ENCODE measurements at places on chromosomes 2 and 18.

DNA sequence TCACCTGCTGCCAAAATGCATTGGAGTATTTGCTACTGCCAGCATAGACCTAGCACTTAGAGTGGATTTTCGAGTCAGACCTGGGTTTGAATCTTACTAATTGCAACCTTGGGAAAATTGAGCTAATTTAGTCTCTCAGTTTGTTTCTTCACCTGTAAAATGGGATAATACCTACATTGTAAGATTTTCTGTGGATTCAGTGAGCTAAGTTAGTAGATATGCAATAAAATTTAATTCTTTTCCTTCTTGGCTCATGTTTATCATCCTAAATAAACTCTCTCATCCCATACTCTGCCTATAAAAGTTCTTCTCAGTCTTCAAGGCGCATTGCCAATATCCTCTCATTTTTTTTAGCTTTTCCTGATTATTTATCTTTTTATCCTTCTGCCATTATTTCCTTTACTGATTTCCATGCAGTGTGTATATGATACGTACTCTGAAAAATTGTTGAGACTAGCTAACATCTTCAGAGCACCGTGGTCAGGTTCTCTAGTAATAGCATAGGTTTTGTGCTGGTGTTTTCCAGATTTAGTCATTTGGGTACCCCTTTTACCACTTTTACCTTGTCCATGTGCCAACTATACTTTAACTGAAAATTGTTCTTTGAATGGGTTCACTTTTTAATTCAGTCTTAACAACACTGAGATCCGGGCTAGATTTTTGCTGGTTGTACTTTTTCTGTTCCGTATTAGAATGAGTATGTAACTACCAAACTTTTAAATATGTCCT, 7.3 kb downstream of the CEP192 start:
- no peak for DNase-seq

DNA sequence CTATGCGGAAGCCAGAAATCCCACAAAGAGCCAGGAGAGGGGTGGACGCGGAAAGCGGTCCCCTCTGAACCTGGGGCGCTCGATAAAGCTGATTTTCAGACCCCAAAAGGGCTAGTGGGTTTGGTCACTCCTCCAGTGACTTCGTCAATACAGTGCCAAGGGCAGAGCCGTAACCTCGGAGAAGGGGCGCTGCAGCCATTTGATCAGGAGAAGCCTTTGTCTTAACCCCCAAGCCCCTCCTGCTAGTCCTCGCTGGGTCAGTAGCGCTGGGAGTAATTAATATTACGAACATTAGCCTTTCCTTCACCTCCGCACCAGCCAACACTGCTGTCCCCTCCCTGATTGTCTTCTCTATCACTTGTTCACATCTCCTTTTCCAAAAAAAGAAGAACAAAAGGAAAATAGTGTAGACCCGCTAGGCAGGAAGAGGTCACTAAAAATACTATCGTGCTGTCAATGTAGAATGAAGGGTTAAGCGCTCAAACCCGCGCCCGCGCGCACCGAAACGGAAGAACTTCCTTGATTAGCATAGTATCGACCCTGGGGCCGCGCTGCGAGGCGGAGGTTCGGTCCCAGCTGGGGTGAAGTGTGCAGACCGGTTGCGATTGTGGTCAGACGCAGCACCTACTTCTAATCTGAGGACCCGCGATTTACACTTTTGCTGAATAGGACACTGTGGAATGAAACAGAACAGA, 63.2 kb upstream of the MAPRE2 start:
- DNase-seq, result peak; percentile 63

GRCh38 chr2:113760400-113760799, 4.0 kb upstream of the SLC35F5 start:
- no peak for DNase-seq

GRCh38 chr2:11983870-11984269, 237.4 kb downstream of the LPIN1 start:
- no peak for DNase-seq

DNA sequence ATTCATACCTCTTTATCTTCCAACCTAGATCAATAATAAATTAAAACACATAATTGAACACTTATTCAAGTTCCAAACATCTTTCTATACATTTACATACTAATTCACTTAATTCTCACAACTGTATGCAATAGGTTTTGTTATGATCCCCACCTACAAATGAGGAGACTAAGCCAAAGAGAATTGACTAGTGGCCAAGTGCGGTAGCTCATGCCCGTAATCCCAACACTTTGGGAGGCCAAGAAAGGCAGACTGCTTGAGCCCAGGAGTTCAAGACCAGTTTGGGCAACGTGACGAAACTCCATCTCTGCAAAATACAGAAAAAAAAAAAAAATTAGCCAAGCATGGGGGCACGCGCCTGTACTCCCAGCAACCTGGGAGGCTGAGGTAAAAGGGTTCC, 36.8 kb downstream of the KCNG3 start:
- DNase-seq, result no peak

- no peak for DNase-seq
These were observed 7.6 kb downstream of the ESPNL start for GRCh38 chr2:238107525-238108422.

DNA sequence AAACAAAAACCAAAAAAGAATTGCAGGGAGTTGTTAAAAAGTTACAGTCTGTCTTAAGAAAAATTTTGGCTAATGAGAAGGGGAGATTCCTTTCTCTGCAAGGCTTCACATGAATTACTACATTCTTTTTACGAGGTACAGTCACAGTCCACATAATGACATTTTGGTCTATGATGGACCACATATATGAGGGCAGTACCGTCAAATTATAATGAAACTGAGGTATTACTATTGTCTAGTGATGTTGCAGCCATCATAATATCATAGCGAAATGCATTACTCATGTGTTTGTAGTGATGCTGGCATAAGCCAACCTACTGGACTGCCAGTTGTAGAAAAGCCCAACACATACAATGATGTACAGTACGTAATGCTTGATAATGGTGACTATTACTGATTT, 12.5 kb downstream of the SERPINB7 start:
- no peak for DNase-seq

DNA sequence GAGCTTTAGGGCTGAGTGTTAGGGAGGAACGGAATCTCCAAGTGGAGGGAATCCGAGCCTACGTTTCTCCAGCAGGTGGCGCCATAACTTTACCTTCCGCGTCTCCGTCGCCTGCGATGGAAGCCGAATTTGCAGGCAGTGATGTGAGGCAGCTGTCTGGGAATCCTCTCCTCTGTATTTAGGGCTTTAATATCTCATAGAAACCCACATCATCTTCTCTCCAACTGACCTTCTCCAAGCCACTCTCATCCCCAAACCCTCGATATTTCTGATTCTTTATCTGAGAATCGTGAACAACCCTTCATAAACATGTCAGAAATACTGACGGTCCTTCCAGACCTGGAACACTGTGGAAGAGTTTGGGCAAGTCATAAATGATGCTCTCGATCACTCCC, 27.5 kb downstream of the SIX2 start:
- peak; percentile 74 for DNase-seq

DNA sequence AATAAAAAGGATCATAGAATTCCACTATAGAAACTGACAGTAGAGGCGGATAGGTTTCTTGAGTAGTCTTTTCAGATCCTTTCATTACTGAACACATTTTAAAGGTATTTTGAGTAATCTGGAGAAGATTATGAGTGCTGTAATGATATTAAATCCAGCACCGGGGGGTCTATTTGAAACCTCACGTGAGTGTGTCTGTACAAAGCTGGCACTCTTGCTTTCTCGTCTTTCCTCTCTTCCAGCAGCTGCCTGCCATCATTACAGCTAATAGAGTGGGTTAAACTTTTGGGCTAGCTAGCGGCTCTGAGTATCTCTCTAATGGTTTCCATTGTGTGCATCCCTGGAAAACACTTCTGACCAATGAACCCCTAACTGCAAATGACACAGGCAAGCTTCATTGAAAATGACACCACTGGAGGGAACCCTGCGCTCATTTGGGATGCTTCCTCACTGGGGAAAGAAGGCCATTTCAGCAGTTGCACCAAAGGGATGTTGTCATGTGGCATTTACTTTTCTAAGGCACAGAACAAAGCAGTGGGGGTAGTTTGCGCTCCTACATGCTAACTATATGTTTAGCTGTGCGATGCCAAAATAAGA, 101.0 kb downstream of the HRH4 start:
- DNase-seq, result no peak

DNA sequence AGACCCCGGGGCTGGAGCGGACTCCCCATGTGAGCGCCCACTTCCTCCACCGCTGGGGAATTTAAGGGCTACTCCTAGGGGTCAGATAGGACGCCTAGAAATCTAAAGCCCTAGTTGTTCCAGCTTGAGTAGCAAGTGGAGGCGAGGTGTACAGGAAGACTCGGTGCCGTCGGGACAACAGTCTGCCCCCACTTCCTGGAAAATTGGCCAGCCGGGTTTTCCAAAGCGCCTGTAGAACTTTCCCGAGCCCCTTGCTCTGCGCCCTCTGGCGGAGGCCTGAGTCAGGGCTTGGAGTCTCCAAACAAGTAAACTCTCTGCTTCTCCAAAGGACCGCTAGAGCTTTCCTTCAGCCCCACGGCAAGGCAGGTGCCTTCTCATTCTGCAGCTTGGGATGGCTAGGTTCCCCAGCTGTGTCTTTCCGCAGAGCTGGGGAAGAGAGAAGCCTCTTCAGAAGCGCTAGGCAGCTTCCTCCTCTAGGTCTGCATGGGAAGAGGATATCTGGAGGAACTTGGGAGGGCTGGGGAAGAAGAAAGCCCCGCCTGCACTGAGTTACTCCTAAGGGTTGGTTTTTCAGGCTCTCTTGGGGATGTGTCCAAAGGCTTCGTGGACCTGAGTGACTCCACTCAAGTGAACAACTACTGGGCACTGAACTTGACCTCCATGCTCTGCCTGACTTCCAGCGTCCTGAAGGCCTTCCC, 681 bp downstream of the SPR start:
- DNase-seq, result peak; percentile 69

GRCh38 chr2:14902953-14903352, 270.4 kb downstream of the LRATD1 start:
- DNase-seq, result no peak

DNA sequence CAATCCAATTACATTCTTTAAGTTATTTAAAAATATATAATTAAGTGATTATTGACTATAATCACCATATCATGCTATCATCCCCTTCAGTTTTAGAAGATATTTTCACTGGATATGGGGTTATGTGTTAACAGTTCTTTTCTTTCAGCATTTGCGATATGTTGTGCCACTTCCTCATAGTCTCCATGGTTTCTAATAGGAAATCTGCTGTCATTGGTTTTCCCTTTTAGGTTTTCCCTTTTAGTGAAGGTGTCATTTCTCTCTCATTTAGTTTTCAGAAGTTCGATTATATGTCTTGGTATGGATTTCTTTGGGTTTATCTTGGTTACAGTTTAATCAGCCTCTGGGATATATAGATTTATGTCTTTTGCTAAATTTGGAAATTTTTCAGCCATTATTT, 34.8 kb upstream of the EPG5 start:
- DNase-seq, result no peak

- no peak for DNase-seq
These were observed 39.8 kb upstream of the PCBP1 start for GRCh38 chr2:70047451-70047850.

GRCh38 chr2:186891185-186891621, 42.2 kb upstream of the ZSWIM2 start:
- no peak for DNase-seq

DNA sequence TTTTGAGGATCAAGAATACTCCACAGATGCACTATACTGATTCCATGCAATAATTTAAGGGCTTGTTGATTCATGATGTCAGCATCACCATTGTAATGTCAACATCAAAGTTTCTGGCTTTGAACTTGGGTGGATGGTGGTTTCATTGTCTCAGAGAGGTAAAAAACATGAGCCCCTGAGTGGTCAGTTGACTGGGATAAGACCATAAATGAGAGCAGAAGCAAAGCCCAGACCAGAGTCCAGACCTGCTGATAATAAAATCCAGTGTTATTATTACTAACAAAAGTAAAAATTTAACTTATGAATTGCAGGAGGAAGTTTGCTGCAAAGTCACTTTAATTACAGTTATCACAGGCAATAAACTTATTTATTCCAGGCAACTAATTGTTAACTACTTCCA, 358.2 kb downstream of the GALNT13 start:
- no peak for DNase-seq

DNA sequence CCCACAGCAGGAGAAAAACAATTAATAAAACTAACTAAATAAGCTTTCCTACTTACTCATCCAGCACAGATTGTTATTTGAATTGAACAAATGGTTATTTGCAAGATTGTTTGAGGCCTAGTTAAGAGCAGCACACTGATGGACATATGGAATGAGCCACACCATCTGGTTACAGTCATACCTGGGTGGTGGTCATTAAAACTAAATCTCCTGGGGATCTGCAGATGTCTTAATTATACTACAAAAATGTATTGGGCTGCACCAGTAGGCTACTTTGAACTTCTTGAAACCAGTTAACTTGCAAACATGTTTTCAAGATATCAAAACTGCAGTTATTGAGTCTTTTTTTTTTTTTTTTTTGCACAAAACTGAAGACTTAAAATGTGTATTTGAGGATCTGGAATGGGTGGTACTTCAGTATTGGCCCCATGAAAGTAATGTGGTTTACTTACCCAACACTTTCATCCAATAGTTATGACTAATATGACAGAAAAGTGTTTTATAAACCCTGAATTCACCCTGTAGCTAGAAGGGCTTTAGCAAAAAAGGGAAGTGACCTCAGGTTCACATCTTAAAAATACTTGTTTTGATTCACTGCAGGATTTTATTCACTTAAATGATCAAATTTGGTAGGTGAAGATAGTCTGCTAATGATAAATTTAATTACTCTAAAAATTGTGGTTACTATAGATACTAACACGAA, 10.8 kb downstream of the AGFG1 start:
- no peak for DNase-seq

DNA sequence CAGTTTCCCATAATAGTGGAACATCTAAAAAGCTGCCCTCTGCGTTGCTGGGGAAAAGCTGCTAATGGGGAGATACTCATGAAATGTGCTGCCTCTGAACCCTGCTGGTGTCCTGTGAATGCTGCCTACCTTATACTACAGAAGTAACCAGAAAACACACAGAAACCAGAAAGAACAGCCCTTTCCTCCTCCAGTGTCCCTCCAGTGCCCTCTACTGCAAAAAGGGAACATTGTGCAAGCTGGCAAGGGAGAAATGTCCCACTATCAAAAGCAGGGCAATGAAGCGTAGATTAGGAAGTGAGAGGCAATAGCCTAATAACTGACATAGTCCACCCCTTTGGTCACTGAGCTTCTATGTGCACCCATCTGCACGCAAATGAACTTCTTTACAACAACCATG, 162.7 kb upstream of the ETAA1 start:
- no peak for DNase-seq

GRCh38 chr2:127810156-127810618, 784 bp downstream of the WDR33 start:
- no peak for DNase-seq

DNA sequence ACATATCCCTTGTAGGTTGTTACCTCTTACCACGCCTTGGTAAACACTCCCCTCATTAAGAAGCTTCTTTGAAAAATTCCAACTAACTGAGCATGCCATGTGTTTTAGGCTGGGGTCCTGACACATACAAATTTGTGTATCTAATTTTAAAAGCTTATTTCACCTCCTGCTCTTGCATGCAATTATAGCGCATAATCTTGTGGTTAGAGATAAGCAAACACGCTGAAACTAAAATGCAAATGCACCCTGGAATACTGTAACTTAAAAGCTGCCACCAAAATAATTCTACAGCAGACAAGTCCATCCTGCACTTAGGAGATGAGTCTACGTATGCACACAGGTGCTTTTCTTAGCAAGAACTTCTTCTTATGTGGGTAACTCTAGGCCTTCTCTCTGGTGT, 990.2 kb downstream of the TSN start:
- DNase-seq, result no peak
